Thyroid gland (tissue), 4 donors: ENCODE measurements at places on chromosomes 7 and 10. TPM values are rescaled to one million over a fixed set of nuclear protein-coding genes. Genes with fewer than 3 reads are reported as not detected.

DNA sequence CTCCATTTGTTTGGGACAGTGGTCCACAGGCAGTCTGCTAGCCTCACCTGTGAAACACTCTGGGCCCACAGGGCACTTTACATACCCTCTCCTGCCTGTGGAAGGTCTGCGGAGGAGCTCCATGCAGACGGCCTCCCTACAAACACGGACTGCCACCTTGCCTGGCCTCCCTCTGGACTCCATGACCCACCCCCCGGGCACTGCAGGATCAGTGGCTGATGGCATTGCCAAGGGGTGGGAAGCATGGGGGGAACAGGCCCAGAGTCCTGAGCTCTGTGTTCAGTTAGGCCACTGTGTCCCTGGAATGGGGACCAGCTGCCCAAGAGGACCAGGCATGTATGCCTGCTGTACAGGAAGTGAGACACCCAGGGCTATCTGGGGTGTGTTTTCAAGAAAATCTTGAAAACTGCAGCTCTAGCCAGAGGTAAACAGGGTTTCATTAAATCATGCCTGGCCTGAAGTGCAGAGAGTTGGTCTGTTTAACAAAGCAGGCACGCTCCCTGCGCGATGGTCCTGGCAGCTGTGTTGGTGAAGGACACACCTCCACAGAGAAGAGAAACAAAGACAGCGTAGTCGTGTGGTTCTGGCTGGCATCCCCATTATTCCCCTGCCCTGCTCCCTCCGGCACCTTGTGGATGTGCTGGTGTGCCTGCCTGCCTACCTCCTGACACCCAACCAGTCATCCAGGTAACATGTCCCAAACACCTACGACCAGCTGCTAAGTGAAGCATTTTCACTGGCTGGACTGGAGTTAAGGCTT lies 470.8 kb upstream of the ZMIZ1 start:
- no peak for DNase-seq
- peaks cover 15% of the 10 kb centered on the region for H3K4me1 ChIP-seq
- no peaks in the 10 kb centered on the region for H3K36me3 ChIP-seq
- H3K27ac ChIP-seq: no peak overlapping the region

GRCh38 chr10:77244746-77245145 lies 392.9 kb downstream of the KCNMA1 start:
- no peaks in the 10 kb centered on the region for H3K36me3 ChIP-seq
- H3K4me1 ChIP-seq: peaks cover 4% of the 10 kb centered on the region
- no peak overlapping the region for H3K4me3 ChIP-seq
- no peak for DNase-seq
- no peaks in the 10 kb centered on the region for H3K27me3 ChIP-seq
- no peak overlapping the region for H3K27ac ChIP-seq

DNA sequence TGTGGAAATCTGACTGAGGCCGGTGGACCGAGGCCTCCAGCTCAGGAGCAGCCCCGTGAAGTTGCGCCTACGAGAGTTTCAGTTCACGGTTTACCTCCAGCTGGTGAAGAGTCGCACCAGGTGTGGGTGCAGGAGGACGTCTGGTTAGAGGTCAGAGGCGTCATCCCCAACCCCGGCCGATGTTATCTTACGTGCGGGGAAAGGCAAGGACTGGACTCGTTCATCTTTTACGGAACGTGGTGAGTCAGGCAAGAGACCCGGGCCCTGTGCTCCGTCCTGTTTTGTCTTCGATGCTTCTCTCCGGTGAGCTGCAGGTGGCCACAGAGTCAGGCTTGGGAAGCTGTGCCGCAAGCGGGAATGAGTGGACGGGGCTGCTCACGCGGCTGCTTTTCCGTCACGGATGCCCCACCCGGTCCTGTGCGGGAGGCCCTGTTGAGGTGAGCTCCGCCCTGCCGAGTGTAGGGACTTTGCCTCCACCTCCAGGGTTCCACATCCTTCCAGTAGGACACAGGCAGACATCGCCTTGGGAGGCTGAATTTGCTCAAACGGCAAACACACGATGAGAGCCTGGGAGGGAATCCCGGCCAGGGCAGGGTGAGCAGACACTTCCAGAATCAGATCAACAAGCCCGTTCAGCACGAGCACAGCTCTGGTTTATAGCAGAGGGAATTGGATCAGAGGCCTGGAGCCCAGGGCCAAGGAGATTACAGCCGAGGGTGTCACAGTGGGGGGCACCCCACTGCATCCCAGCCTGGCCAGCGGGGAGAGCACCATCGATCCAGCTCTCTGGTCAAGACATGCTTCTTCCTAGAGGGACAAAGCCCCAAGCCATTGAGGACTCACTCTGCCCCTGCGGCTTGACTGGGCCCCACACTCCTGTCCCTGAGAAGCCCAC lies 50.1 kb upstream of the INPP5A start:
- H3K27ac ChIP-seq: no peak overlapping the region
- DNase-seq: no peak
- no peaks in the 10 kb centered on the region for H3K4me1 ChIP-seq
- H3K4me3 ChIP-seq: no peak overlapping the region
- no peaks in the 10 kb centered on the region for H3K36me3 ChIP-seq

- no peaks in the 10 kb centered on the region for H3K27me3 ChIP-seq
- no peaks in the 10 kb centered on the region for H3K36me3 ChIP-seq
- no peak for DNase-seq
- H3K4me1 ChIP-seq: no peaks in the 10 kb centered on the region
- H3K27ac ChIP-seq: no peak overlapping the region
Measured at GRCh38 chr10:11073410-11073809, 55.7 kb downstream of the CELF2 start.

DNA sequence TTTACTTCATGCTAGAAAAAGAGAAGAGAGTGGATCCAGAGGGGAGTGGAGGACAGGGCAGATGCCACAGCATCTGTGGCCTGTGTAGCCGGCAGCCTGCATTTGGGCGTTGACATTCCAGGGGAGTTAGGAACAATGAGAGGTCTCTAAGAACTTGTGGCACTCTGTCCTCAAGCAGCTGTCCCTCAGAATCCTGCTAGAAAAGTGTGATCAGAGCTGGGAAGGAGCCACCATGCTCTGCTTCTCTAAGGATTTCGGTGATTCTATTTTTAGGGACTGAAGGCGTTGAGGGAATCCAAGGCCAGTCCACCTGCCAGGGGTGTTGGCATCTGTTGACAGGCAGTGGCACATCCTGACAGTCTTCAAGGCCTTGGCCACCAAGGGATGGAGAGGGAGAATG lies 7.6 kb downstream of the LRIT2 start:
- H3K27me3 ChIP-seq: no peaks in the 10 kb centered on the region
- no peak overlapping the region for H3K27ac ChIP-seq
- no peaks in the 10 kb centered on the region for H3K4me1 ChIP-seq
- no peak overlapping the region for H3K4me3 ChIP-seq

DNA sequence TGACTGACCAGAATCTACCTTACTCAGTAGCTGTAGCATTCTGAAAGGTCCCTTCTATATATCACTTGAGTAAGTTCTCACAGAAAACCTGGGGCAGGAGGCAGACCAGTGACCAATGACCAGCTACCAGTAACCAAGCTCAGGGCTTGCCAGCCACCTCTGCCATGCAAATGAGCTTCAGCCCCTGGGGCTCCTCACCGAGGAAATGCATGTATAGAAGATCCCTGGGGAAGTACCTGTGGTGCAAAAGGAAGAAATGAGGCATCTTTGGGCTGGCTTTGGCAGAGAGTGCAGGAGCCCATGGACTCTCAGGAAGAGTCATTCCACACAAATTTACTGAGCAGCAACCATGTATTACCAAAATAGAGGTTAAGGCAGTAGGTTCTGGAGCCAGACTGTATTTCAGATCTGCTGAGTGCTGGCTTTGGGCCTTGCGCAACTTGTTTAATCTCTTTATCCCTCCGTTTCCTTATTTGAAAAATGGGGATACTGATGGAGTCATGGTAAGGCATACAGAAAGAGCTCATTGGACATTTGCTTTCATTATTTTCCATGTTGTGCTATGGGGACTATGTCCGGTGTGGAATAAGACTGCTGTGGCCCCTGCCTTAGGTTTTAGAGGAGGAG lies 41.1 kb upstream of the FAM204A start:
- H3K27me3 ChIP-seq: no peaks in the 10 kb centered on the region
- no peaks in the 10 kb centered on the region for H3K4me1 ChIP-seq
- no peak for DNase-seq
- no peak overlapping the region for H3K27ac ChIP-seq

The MASTL gene
- total RNA-seq: 8.4 TPM
